ENCODE measurements at places on chromosomes 5 and 9. TPM values are rescaled to one million over a fixed set of nuclear protein-coding genes. Genes with fewer than 3 reads are reported as not detected.
A peak's percentile ranks its signal among the peaks of the same experiment; 100 is the strongest.

Gene CDH10
- 4.3 TPM for polyA plus RNA-seq

Gene INSL4
- polyA plus RNA-seq: not detected

Gene SLC6A3
- 0.47 TPM for polyA plus RNA-seq

Gene EGFLAM
- 21.1 TPM for polyA plus RNA-seq

GRCh38 chr5:151740336-151740942 is 18.0 kb downstream of the ATOX1 start:
- no peak for DNase-seq

DNA sequence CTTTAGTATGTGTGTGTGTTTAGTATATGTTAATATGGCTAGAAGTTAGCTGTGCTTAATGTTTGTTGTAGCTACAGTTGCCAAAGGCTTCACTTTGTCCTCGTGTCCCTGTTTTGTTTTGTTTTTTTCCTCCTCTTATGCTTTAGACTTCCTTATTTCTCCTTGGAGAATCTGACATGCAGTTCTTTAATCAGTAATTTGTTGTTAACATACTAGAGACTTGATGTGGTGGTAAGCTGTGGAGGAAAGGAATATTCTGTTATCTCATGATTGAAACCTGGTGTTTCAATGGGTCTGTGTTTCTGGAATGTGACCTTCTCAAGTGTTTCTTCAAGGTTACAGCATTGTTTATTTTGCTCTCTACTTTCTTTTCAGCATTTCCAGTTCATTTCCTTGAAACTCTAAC is 515.6 kb upstream of the ST8SIA4 start:
- no peak for DNase-seq

DNA sequence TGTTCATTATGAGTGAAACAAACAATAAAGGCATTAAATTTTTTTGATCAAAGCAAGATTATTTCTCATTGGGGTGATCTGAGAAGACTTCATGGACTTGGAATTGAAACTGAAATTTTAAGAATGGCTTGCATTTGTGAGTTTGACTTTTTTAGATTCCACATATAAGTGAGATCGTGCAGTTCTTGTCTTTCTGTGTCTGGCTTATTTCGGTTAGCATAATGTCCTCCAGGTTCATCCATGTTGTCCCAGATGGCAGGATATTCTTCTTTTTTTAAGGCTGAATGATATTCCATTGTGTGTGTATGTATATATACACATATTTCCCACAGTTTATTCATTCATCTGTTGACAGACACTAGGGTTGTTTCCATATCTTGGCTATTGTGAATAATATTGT is 716.5 kb downstream of the PRELID2 start:
- no peak for DNase-seq

DNA sequence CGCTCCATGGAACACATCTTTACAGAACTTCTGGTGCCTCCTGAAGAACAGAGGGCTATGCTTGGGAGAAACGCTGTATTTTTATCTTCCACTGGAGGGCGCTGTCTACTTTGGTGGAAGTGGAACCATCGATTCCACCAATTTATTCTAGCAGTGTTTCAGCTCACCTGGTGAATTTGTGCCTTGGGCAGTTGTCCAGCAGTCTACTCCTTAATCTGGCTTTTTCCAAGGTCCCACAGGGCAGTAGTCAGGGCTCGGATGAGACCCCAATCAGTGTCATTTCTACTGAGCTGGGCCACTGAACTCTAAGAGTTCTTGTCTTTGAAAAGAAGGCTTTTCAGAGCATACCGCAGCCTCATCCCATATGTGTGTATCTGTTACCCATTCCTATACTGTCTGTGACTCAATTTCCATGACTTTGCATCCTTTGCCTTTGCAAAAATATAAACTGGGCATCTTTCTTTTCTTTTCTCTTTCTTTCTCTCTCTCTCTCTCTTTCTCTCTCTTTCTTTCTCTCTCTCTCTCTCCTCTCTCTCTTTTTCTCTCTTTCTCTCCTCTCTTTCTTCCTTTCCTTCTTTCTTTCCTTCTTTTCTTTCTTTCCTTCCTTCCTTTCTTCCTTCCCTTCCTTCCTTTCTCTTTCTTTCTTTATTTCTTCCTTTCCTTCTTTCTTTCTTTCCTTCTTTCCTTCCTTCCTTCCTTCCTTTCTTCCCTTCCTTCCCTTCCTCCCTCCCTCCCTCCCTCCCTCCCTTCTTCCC is 138.4 kb upstream of the ZNF618 start:
- DNase-seq: peak; percentile 31

Measured in left renal pelvis (tissue), 4 donors.